ENCODE measurements at places on chromosomes 13 and 19. TPM values are rescaled to one million over a fixed set of nuclear protein-coding genes. Genes with fewer than 3 reads are reported as not detected.

MCEMP1 gene
- not detected for polyA plus RNA-seq

RDH8 gene
- 3.7 TPM for polyA plus RNA-seq

SHISA2 gene
- 2.7 TPM for polyA plus RNA-seq

FFAR2 gene
- polyA plus RNA-seq = 0.20 TPM

CPAMD8 gene
- polyA plus RNA-seq = 12.0 TPM

CABP5 gene
- polyA plus RNA-seq = not detected

ZSCAN4 gene
- 0.26 TPM for polyA plus RNA-seq

GIPC3 gene
- polyA plus RNA-seq = 1.5 TPM

PSG11 gene
- not detected for polyA plus RNA-seq

SYT3 gene
- 3.3 TPM for polyA plus RNA-seq

RASL11A gene
- 11.8 TPM for polyA plus RNA-seq

ZNF682 gene
- 4.1 TPM for polyA plus RNA-seq

FRY gene
- polyA plus RNA-seq = 24.8 TPM

PRTN3 gene
- polyA plus RNA-seq = not detected

TMPRSS9 gene
- 3.5 TPM for polyA plus RNA-seq

VAV1 gene
- 8.9 TPM for polyA plus RNA-seq

Data from testis (tissue), 5 donors.